GM12891 (cell line): ENCODE measurements at places on chromosomes 2 and 18.

GRCh38 chr18:65093346-65093745 is 657.5 kb upstream of the CDH7 start:
- DNase-seq = no peak

DNA sequence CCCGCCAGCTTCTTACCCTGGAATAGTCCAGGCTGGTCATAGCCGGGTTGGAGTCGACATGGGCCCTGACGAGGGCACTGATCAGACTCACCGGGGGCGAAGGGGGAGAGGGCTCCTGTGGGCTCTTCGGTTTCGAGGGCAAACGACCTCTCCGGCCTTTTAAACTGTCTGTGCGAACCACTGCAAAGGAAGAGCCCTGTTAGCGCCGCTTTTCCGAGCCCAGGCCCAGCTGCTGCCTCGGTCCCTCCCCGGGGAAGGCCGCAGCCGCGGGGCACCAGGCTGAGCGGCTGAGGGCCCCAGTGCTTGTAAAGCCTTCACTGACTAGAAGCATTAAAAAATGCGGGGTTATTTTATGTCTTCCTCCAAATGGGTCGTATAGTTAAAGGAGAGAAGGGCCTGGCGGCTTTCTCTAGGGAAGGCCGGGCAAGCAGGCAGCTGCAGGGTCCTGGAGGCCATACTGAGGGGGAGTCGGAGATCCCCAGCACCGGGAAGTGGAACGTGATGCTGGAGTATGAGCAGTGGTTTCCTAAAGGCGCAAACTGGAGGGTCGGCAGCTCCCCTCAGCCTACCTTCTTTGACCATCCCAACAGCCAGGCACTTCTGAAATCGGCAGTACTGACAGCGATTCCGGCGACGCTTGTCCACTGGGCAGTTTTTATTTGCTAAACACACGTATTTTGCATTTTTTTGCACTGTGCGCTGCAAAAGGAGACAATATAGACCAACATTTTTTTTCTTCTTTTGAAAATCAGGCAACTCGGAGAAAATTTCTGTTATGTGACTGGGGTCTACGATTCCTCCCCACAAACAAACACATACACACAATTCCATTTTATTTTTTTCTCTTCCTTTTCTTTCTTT is 4.5 kb downstream of the NR4A2 start:
- no peak for DNase-seq

GRCh38 chr2:1743396-1744150 is 742 bp downstream of the PXDN start:
- DNase-seq = no peak

- DNase-seq = no peak
Observed at GRCh38 chr2:16664052-16664731, 1.4 kb downstream of the CYRIA start.

DNA sequence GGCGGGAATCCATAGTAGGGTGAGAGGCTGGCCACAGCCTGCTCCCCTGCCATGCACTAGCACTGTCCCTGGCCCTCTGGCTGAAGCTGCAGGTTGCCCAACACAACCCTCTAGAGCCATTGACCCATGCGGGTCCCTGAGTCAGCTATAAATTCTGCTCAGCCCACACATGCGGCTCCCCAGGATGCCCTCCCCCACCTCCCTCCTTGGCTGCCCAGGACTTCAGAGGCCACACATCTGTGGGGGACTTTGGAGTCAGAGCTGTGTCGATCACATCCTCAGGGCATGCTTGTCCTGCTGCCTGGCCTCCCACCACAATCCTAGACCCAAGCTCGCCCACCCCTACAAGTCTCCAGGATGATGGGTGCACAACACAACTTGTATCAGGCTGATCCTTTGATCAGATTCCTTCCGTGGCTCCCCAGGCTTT is 97.0 kb downstream of the TFCP2L1 start:
- DNase-seq = no peak

DNA sequence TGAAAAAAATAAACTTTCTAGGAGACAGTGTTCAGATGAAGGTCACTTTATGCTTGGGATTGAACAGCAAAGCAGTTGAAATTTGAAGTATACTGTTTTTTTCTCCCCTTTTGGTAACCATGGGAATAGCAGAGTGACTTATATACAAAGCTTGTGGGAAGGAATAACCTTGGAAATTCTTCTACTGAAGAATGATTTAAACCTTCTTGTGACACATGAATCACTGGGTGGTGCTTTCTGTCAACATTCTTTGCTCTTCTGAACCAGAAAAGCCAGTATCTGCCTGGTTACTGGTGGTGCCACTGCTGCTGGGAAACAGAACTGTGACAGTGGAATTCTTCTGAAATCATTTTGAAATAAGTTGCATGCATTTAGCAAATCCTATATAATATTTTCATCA is 39.4 kb upstream of the RND3 start:
- no peak for DNase-seq

GRCh38 chr2:138201286-138201685 is 237.0 kb downstream of the HNMT start:
- no peak for DNase-seq

DNA sequence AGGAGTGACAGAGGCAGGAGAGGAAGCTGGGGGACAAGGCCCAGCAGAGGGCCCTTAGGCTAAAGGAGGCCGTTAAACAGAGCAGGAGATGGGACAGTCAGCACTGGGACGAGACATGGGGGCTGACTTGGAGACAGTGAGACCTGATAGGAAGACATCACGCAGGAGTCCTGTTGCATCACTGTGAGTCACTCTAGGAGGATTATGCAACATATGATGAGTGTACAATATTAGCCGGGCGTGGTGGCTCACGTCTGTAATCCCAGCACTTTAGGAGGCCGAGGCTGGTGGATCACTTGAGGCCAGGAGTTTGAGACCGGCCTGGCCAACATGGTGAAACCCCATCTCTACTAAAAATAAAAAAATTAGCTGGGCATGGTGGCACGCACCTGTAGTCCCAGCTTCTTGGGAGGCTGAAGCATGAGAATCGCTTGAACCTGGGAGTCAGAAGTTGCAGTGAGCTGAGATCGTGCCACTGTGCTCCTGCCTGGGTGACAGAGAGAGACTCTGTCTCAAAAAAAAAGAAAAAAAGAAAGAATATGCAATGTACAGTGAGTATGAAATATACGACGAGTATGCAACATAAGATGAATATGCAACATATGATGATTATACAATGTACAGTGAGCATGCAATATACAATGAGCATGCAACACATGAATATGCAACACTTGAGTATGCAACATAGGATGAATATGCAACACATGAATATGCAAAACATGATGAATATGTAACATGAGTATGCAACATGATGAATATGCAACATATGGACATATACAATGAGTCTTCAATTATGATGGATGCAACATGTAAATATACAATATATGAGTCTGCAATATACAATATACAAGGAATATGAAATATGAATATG is 83.3 kb upstream of the ID2 start:
- DNase-seq = no peak

DNA sequence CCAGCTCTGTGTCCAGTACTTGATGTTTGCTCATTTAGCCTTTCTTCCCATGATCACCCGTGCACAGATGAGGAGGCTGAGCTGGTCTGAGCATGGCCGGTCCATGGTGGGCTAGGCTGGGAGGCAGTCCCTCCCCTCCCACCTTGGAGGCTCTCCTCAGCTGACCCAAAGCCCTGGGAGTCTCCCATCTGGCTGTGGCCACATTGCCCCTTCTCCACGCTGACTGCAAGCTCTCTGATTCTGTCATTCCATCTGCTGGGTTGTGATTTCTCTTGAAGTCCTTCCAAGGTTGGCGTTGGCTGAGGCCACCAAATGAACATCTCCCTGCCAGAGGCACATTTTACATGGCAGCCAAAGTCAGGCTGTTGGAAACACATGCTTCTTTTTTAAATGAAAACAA is 44.0 kb downstream of the ACKR3 start:
- DNase-seq = no peak

DNA sequence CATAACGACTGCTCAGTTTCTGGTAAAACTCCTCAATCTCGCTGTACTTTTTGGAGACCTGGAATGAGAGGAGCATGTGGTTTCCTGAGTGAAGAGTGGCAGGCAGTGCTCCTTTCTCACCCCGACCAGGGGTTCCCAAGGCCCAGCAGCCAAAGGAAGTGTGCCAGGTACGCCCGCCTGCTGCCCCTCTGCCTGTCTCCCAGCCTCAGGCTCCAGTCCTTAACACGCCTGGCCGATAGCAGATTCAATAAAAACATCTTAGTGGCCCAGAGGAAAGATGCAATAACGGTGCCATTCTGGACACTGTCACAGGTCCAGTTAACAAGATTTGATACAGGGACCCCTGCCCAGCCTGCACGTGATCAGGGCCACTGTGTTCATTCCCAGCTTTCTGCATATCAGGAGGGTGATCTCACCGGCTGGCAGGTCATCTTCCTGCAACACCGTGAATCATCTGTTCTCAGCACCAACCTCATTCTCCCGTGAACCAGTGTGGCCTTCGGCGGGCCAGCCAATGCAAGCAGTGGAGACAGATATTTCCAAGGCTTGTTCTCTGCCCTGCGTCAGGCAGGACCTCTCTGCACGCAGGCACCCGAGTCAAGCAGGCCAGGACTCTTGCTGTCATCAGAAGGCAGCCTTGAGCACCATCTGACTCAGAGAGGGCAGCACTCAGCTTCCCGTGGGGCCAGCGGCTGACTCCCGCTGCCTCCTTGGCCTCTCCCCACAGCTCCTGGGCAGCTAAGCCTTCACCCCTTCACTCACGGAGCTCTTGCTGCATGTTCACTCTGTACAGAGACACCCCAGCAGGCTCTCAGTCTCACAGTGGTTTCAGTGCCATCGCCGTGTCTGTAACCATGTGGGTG is 9.5 kb downstream of the HS1BP3 start:
- DNase-seq = no peak

- DNase-seq = no peak
Observed at GRCh38 chr2:192010073-192010472, 163.2 kb upstream of the CAVIN2 start.

GRCh38 chr18:76771192-76771799 is 51.1 kb upstream of the ZNF236 start:
- no peak for DNase-seq

GRCh38 chr2:121064186-121064585 is 220.8 kb downstream of the TFCP2L1 start:
- DNase-seq = no peak

- DNase-seq = no peak
Observed at GRCh38 chr2:179671043-179671981, 190.1 kb downstream of the ZNF385B start.

GRCh38 chr2:187174582-187174981 is 273.5 kb downstream of the CALCRL start:
- DNase-seq = no peak

DNA sequence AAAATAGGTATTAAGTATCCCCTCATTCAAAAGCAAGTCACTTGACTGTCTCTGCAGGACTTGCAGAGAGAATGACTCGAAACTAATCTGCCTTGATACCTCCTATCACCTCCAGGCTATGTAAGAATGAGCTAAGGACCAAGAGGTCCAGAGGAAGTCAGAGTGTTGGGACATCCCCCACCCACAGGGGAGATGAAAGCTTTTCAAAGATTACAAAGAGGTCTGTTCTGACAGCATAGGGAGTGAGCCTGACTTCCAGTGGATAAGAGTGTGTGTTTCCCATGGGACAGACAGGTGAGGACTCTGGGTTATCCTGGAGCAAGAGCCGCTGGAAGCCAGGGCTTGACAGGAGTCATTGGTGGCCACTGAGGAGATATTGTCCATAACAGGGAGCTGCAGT is 85.0 kb upstream of the TACR1 start:
- no peak for DNase-seq

- no peak for DNase-seq
Observed at GRCh38 chr2:20585359-20585709, 65.6 kb downstream of the HS1BP3 start.

DNA sequence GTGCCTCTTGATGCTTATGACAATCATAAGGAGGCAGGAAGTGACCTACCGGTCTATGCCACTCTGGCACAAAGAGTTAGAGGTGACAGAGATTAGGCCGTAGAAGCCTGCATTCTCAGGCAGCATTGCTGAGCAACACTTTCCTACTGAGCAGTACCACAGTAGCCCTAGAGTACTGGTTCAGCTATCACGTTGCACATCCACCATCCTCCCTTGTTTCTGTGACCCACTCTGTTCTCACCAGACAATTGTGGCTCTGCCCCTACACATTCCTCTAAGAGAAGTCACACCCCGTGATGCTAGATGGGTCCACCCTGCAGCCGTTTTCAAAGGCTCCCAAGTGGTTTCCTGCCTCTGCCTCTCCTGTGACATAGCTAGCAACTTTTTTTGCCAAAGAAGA is 22.6 kb upstream of the SUCLG1 start:
- no peak for DNase-seq

GRCh38 chr2:54432251-54433015 is 23.7 kb upstream of the SPTBN1 start:
- DNase-seq = no peak

DNA sequence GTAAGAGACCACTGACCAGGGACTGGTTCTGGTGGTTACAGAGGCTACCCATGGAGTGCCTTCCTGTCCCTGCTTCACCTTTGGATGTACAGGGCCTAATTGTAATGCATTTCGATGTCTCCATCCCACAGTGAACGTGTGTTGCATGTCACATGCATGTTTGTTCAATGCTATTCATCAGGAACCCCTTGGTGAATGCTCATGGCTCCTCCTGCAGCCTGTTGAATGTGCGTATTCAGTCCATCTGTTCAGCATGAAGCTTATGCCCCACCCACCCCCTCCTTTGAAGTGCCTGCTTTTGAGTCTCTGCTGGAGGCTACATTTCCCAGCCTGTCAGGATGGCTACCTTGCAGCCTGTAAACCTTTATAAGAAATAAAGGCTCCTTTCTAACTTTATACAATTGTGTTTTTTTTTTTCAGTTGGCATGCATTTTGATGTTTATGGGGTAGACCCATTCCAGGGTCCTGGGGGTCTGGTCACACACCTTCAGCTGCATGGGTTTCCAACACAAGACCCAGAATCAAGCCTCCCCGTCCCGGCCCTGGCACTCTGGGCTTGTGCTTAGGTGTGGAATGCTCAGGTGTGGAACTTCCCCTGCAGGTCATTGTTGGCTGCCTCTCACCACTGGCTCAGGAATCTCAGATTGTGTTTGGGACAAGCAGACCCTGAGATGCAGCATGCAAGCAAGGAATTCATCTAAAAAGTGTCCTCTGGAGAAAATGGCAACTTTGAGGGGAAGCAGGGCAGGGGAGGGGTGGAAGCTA is 238.8 kb upstream of the HDAC4 start:
- no peak for DNase-seq

DNA sequence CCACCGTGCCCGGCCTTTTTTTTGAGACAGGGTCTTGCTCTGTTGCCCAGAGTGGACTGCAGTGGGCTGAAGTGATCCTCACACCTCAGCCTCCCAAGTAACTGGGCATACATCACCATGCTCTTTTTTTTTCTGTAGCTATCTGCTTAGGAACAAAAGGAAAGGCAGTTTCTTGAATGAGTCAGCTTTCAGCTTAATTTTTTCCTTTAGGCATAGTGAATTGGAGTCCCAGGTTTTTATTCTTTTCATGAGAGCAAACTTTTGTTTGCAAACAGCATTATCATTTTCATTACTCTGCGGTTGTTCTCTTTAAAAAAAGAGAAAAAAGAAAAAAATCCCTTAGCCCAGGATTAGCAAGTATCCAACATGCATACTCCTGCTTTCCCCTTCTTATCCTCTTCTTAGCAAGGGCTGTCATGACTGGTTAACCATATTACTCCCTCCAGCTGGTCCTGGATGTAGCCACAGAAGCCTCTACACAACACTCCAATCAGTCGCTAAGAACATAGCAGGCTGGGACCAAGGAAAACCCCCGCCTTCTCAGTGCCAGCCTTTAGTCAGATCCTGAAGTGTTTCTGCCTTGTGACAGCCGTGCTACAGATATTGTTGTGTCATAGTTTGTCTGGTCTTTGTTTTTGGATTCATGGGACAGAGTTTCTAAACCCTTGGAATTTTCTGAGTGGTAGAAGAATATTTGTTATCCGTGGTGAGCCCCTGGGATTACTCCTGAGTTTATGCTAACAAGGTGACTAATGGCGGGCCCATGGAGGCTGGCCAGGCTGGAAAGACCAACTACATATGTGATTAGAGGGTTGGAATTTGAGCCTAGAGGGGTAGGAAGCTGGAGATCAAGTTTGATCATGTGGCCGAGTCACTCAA is 23.3 kb upstream of the ST3GAL5 start:
- no peak for DNase-seq
